ENCODE measurements at places on chromosomes 5 and 9.

- no peak for DNase-seq
Measured at GRCh38 chr9:115422932-115423440, 305.0 kb upstream of the TNC start.

GRCh38 chr5:177154003-177154643 lies 20.6 kb downstream of the NSD1 start:
- DNase-seq = no peak

- DNase-seq = no peak
Measured at GRCh38 chr9:107698779-107699178, 209.2 kb upstream of the KLF4 start.

DNA sequence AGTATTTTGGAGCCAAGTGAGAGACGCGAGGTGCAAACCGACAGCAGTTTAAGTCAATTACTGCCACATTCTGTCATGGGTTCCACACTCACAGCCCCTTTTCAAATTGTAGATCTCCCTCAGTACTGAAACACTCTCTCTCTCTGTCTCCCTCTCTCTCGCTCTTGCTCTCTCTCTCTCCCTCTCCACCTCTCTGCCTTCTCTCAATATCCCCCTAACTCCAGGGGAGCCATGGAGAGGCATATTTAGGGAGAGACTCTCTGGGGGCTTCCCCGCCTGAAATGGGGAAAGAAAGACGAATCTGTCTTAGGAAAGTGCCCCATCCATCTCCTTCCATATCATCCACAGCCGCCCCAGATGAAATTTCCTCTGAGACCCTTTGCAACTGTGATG lies 1.6 kb downstream of the BRINP1 start:
- no peak for DNase-seq

DNA sequence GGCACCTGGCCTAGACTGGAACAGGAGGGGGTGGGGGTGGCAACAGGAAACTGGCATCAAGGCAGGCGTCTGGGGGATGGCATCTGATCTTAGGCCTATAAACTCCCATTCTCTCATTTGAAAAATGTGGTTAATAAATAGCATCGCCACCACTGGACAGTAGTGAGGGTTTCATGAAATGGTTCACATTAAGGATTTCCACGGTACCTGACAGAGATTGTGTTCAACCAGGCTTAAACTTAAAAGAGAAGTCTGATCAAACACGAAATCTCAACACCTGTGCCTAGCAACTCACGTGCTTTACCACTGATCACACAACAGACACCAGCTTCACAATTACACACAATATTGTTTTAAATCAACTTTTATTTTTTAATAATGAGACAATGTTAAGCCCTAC lies 3.0 kb downstream of the DENND1A start:
- DNase-seq = no peak

- no peak for DNase-seq
Measured at GRCh38 chr5:52469835-52470234, 317.9 kb upstream of the ITGA1 start.

- no peak for DNase-seq
Measured at GRCh38 chr9:80046481-80046880, 474.7 kb downstream of the TLE4 start.

GRCh38 chr5:65822710-65823109 lies 100.7 kb downstream of the NLN start:
- no peak for DNase-seq

- DNase-seq = no peak
Measured at GRCh38 chr5:111002036-111002435, 69.5 kb upstream of the TSLP start.

DNA sequence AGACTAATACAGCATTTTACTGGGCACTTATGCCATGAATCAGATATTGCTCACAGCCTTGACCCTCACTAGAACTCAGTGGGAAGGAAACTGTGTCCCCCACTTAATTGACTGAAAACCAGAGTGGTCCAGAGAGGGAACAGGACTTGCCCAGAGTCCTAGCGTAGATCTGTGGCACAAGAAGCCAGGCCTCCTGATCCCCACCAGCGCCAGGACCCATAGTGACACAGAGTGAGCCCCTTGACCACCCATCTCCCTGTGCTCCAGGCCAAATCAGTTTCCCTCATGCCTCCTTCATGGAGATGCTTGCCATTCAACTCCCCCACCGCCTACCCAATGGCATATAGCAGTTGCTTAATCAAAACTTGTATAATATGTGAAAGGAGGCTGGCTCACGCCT lies 8.3 kb downstream of the KIF12 start:
- no peak for DNase-seq

DNA sequence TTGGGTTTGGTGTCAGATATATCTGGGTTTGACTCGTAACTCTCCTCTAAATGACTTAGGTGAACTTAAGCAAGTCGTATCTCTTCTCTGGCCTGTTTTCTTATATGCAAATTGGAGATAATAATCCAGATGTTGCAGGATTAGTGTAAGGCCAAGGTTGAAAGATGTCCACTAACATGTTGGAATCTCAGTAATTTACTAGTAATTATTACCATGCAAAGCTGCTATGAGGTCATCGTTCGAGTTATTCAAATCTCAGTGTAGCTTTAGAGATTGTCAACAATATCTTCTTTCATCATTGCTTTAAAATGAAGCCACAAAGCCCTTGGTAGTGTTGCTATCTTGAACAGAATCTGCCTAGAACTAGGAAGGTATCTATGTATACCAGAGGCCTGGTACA lies 437.7 kb upstream of the KLF4 start:
- no peak for DNase-seq

DNA sequence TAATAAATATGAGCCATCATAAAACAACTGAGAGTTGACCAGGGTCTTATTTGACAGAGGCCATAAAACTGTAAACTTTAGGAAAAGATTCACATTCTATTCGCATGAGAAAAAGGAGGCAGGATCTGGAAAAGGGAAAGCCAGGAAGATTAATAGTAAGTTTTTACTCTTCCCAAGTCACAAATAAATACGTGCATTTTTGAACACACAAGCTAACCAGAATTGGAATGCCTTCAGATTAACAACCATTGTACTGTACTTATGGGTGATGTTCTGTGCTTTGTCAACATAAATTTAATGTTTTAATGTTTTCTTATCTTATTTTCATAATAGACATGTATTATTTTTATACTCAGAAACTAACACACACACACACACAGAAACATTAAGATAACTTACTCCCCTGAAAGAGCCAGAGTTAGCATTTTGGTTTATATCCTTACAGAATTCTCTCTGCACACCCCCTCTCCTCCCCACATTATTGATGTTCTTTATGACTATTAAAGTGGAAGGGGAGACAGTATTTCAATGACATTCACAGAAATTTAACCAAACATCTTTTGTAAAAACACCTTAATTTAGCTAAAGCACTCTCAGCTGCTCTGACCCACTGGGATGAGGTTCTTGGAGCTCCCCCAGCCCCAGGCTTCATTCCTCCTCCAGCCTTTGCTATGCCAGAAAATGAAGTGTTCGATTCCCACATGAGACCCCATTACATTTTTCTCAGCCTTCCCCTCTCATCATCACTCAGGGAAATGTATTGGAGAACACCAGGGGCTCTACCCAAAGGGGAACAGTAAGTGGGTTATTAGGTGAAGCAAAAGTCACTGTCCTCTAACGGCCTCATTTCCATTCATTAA lies 155.5 kb downstream of the ESM1 start:
- DNase-seq = no peak

DNA sequence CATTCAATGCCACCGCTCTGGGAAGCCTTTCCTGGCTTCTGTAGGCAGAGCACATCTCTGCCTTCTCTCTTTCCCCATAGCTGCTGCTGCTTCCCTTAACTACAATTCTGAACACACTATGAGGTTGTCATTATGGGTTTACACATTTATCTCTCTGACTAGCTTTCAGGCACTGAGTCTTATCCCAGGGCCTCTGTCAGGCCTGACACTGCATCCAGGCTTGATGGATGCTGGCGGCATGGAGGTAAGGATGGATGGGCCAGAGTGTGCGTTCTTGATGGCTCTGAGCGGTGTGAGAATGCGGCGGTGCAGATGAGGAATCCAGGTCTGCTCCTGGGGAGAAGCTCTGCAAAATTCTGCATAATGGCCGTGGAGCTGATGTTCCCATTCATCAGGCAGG lies 6.3 kb downstream of the KCNIP1 start:
- no peak for DNase-seq

- no peak for DNase-seq
Measured at GRCh38 chr5:124355928-124356327, 390.5 kb downstream of the ZNF608 start.

DNA sequence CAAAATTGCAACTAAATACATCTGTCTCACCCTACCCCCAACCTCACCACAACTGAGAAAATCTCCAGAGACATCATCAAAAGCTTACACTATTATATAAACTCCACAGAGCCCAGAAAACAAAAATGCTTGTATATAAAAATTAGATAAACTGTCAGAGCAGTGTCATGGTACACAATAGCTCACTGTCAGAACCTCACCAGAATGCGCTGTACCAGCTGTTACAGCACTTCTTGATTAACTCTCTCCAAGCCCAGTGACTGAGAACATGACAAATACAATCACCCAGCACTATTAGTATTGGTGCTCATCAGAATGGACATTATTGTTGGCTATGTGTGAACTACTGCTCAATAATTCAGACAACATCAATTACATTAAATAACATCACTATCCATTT lies 65.7 kb downstream of the ZDHHC21 start:
- no peak for DNase-seq

DNA sequence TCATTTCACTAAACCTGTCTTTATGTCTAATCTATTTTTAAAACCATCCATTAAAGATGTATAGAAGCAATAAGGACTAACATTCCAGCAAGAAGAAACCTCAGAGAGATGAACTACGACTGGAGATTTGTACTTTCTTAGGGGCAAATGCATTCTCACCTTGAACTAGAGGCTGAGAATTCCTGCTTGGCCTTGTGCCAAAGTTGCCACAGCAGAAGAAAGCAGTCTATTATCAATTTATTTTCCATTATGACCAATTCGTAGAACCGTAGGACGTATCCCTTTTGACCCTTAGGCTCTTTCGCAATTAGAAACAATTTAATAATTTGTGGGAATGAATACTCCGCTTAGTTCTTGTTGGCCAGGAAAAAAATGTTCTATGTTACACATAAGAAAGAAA lies 1647.4 kb upstream of the CDH9 start:
- DNase-seq = no peak

DNA sequence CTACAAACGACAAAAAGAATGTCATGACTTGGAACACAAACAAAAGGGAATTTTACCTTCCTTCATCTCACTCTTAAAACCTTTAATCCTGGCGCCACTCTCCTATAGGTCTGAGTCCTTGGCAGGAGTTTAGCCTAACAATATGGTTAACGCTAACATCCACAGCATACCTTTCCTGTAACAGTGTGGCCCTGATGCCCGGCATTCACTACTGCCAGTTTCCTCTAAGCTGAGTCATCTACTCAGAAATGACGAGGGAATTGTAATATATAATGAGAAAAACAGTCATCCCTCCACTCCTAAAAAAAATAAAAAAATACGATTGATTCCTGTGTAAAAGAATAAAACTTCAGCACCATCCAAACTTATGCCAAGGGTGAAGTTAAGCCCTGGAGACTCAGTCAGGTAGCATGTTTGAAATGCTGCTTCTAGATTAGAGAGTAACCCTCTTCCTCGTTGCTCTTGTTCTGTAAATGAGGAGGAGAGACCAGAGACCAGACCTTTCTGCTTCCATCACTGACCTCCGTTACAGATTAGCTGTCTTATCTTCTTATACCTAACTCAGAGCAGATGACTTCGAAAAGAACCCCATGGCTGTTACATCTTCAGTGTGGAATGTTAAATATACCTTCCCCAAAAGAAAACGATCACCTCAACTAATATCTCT lies 37.4 kb downstream of the CCDC125 start:
- no peak for DNase-seq

- DNase-seq = no peak
Measured at GRCh38 chr9:87099407-87099806, 152.1 kb upstream of the GAS1 start.
